ENCODE measurements at places on chromosomes 1 and 21. TPM values are rescaled to one million over a fixed set of nuclear protein-coding genes. Genes with fewer than 3 reads are reported as not detected.
A peak's percentile ranks its signal among the peaks of the same experiment; 100 is the strongest.

The BTBD8 gene
- total RNA-seq: 15.4 TPM

DNA sequence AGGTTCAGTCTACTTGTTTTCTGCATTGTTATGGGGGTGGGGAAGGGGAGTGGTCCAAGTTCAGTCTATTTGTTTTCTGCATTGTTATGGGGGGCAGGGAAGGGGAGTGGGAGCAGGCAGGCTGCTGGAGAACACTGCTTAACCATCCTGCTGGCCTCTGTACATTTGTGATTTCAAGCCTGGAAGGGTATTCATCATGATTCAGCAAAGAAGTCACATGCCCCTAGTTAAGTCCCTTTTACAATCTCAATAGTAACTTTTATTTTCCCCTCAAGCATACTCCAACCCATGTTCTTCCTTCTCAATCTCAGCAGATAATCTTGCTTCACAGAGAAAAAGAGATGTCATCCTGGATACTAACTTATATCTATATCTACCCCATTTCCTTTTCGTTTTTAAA, 7.9 kb downstream of the LYST start:
- no peaks in the 10 kb centered on the region for H3K27me3 ChIP-seq
- no peak overlapping the region for H3K27ac ChIP-seq
- H3K36me3 ChIP-seq: no peaks in the 10 kb centered on the region
- H3K4me3 ChIP-seq: no peak overlapping the region
- no peak for DNase-seq

DNA sequence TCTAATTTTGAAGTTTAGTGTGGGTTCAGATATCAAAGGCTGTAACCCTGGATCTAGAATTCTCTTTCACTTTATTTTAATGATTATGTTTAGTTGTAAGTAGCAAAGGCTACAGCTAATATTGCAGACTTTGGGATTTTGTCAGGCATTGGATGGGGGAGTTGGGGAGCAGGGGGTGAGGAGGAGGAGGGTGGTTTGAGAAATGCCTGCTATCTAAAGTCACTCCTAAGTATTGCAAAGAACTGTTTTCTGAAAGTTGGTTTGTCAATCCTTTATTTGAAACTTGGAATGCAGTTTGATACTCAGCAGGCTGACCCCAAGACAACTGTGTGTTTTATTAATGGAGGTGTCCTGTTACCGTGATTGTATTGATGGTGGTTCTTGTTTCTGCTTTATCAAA, 1.2 kb downstream of the NTPCR start:
- no peak for DNase-seq
- H3K27ac ChIP-seq: no peak overlapping the region
- H3K36me3 ChIP-seq: no peaks in the 10 kb centered on the region
- peak overlapping the region; percentile 89 for H3K4me3 ChIP-seq
- H3K27me3 ChIP-seq: no peaks in the 10 kb centered on the region

DNA sequence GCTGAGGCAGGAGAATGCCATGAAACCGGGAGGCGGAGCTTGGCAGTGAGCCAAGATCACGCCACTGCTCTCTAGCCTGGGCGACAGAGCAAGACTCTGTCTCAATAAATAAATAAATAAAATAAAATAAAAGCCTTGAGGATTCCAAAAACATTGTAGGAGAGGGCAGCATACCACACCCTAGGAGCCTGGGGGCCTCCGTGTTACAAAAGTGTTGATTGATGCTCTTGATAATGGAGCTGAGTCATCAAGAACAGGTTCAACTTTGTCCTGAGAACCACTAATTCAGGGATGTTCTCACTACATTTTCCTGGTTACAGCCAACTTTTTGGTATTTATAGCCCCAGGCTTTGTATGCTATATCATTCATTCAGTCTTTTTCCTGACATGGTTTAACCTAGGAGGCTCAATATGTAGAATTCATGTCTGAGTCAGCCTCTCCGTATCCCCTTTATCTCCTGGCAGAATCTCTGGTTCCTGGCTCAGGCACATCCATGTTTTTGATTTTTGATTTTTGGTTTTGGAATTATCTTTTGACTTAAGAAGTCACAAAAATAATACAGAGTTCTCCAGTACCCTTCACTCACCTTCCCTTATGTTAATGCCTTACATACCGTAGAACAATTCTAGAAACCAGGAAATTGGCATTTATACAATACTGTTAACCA, 69.4 kb downstream of the LRRC8D start:
- no peak overlapping the region for H3K27ac ChIP-seq
- H3K4me3 ChIP-seq: no peak overlapping the region
- H3K27me3 ChIP-seq: no peaks in the 10 kb centered on the region
- H3K36me3 ChIP-seq: no peaks in the 10 kb centered on the region
